ENCODE measurements at places on chromosomes 13 and 19.

DNA sequence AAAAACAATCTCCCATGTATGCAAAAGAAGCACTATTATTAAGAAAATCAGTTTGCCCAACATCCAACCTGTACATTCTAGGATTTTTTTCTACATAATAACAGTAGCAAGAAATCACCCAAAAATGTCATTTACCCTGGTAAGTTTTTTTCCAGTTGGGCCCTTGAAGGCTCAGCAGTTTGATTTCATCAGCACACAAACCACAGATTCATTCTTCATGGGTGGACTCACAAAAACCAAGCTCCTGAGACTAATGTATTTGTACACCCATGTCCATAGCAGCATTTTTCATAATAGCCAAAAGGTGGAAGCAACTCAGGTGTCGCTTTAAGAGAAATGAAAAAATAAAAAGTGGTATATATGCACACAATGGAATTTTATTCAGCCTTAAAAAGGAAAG, 210.1 kb downstream of the TBC1D4 start:
- no peak for DNase-seq

DNA sequence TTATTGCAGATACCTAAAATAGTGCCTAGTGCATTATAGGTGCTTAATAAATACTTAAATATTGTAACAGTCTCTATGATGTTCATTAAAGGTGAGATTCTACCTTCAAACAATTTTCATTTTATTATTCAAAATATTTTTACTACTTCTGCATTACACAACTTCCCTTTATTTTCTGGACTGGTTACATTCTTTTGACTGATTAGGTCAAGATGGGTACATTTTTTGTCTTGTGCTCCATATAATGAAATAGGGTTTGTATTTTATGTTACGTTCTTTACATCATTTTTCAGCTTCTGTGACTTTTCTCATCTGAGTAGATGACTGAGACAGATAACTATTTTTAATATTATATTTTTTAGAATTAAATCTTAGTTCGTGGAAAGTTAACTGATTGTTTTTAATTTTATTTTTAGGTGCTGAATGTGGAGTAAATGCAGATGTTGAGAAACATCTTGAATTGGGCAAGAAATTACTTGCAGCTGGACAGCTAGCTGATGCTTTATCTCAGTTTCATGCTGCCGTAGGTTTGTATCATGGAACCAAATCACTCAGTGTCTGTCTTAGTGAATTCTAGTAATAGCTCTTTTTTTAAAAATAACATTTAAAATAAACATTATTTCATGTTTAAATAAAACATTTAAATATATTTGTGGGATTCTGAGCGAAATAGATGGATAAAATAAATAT, 32.0 kb downstream of the DNAJC3 start:
- no peak for DNase-seq

DNA sequence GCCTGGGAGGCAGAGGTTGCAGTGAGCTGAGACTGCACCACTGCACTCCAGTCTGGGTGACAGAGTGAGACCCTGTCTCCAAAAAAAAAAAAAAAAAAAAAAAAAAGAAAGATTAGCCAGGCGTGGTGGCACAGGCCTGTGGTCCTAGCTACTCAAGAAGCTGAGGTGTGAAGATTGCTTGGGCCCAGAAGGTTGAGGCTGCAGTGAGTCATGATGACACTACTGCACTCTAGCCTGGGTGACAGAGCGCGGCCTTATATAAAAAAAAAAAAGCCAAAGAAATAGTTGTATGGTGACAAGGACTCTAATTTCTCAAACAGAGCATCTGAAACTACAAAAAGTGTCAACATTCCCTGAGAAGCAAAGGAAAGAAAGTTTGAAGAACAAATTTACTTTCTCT, 3.4 kb downstream of the PBX4 start:
- no peak for DNase-seq

DNA sequence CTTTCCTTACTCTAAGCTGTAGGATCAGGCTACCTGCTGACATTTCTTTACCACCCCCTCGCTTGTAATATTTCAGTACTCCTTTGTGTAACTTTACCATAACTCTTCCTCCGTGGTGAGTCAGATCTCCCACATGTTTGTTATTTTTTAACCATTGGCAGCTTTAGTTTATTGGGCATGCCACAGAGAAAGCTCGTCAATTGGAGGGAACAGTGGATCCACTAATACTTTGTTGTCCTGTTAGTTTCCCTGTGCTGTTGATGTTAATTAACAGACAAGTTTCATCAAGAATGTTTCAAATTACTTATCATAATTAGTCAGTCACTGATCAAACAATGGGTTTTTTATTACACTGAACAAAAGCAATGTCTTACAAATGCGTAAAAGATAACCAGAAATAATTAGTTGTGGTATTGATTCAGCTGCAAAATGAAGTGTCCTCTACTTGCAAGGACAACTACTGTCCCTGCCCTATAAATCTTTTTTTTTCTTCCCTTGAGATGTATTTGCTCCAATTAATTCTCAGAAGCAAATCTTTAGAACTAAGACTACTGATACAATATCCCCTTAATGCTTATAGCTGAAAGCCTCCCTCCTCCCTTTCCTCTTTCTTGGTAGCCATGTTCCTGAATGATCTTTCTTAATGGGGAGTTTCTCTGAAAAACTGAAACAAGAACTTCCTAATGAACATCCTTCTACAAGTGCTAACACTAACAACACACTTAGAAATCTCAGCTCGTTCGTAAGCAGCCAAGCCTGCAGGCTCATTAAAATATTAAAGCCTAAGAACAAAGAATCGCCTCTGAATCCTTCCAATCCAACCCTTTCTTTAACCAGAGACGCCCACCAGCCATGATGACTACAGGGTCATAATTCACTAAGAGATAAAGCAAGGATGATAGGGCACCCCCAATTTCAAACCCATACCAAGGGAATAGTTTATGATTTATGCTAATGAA, 22.2 kb downstream of the EFNB2 start:
- no peak for DNase-seq

DNA sequence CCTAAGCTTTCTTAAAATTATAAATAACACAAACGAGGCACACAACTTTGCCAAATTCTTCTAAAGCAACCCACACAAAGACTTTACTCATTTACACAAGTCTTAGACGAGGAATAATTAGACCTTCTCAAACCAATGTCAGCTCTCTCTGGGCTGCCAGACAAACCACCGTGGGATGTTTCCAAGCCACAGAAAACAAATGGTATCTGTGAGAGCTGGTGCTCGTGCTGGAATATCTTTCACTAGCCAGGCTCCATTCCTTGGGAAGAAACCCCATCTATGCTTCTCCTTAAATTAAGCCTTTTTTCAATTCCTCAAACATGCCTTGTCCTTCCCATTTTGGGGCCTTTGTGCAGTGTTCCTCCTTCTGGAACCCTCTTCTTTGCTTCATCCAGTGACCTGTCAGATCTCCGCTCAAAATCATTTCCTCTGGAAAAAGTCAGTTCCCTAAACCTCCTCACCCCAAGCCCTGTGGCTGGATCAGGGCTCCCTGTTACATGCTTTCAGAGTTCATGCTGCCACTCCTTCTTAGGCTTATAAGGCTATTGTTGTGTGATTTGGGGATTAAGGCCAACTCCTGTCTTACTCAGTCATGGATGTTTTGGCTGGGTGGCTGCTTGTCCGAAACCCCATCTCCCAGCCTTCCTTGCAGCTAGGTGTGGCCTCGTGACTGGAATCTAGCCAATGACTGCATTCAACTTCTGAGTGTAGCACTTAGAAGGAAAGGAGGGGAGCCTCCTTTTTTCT, 64.2 kb upstream of the GTF2F2 start:
- DNase-seq, result no peak

- DNase-seq, result no peak
Measured at GRCh38 chr13:88085036-88085435, 413.9 kb downstream of the SLITRK5 start.

- DNase-seq, result peak; percentile 24
Measured at GRCh38 chr13:67048084-67048820, 181.9 kb downstream of the PCDH9 start.

DNA sequence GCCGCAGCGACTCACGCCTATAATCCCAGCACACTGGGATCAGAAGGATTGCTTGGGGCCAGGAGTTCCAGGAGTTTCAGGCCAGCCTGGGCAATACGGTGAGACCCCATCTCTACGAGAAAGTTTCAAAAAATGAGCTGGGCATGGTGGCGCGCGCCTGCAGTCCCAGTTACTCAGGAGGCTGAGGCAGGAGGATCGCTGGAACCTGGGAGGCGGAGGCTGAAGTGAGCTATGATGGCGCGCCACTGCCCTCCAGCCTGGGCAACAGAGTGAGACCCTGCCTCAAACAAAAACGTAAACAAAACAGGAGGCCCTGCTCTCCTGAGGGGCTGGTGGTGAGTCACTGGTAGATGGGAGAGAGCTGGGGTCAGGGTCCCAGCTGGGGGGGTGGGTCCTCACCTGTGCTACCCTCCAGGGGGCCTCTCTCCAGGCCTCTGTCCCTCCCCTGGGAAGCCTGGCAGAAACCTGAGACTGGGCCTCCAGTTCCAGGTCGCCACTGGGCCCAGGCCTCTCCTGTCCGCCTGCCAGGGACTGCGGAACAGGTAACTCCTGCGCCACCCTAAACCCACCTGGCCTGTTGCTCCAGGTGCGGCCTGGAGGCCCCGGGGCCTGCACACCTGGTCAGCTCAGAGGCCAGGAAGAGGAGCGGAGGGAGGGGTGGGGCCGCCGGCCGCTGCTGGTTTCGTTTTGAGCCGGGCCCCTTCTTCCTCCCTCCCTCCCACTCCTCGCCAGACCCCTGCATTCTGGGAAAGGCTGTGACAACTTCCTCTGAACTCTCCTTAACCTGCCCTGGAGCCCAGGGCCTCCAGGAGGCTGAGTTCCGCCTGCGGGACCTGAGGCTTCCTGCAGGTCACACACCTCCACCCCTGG, 17.2 kb upstream of the ZBTB7A start:
- DNase-seq, result no peak

DNA sequence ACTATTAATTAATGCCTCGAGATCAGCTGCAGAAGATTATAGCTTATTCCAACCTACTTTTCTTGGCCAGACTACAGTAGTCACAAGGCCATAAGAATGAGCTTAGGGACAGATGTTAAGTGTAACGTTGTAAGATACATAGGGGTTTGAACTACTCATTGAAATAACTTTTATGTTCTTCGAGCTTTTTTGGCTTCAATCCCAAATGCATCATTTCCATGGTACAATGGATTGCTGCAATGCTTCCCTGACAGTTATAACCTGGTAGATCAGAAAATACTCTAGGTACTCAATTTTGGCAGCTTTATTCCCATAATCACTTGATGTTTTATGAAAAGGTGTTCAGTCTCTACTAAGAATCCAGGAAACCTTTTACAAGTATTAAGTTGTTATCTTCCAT, 2216.7 kb upstream of the PCDH20 start:
- no peak for DNase-seq

- DNase-seq, result peak; percentile 83
Measured at GRCh38 chr19:6092329-6093286, 17.7 kb downstream of the RFX2 start.

DNA sequence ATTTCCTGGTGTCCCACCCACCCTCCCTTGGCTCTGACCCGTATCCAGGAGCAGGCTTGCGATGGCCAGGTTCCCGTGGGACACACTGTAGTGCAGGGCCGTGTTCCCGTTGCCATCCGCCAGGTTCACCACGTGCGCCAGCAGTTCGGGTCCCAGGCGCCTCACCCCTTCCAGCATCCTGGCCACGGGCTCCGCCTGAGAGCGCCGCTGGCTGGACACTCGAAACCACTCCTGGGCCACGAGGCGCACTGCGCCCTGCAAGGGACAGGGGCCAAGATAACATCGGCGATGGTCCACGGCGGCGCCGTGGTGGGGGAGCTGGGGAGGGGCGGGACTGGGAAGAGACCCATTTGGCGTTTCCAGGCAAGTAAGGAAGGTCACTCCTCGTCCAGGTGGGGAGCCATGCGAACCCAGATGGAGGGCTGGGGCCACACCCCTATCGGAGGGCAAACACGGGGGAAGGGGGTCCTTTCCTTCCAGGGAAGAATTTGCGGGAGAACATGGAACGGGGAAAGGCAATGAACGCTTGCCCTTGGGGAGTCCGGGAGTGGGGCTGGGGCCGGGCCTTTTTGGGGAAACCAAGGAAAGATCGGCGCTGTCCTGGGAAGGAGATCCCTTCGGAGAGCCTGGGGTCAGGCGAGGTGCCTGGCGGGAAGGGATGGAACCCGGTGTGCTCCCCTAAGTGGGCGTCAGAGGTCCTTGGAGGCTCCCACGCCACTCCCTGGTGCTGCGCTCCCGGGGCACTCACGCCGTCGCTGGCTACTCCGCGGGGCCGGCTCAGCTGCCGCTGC, 9.9 kb downstream of the KANK3 start:
- no peak for DNase-seq

GRCh38 chr13:24038841-24039330, 121.6 kb upstream of the SPATA13 start:
- DNase-seq, result no peak

- no peak for DNase-seq
Measured at GRCh38 chr13:47898080-47898479, 103.0 kb downstream of the SUCLA2 start.

DNA sequence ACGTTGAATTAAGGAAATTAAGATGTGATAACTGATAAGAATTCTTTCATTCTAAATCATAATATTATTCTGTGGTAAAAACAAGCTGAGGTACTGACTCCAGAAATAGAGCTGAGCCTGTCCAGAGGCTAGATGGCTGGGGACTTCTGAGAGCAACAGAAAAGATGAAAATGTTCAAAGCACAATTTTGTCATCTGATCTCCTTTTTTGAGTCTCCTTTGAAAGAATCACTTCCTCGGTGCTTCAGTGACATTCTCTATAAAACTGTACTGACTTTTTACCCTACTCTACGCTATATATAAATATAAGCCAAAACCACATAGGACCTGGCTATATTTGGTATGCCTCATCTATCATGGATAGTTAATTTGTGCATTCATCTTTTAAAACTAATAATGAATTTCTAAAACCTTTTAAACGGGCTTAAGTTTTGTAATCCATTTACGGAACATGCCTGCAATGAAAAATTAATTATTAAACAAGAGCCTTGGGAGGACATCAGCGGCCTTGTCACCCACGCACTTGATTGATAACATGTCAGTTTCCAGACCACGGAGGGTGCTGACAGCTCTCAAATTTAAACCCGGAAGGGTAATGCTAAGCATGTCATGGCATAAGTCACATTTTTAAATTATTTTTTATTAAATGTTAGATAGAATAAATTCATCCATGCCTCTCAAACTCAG, 235.5 kb downstream of the PCDH9 start:
- DNase-seq, result no peak
